Natural killer cell (primary cell): ENCODE measurements at places on chromosomes 12 and 14. TPM values are rescaled to one million over a fixed set of nuclear protein-coding genes. Genes with fewer than 3 reads are reported as not detected.

Gene TCL1A
- total RNA-seq: not detected

Gene RERGL
- not detected for total RNA-seq

Gene RAB15
- total RNA-seq: 1.7 TPM

Gene ASCL1
- total RNA-seq: not detected

Gene SMCO3
- total RNA-seq: not detected

Gene OR4K13
- total RNA-seq: not detected

Gene FRMD6
- 1.5 TPM for total RNA-seq

Gene WNT1
- total RNA-seq: 1.1 TPM

Gene RAD51AP1
- 3.4 TPM for total RNA-seq

Gene GLI1
- 1.4 TPM for total RNA-seq

Gene ERC1
- total RNA-seq: 54.0 TPM

- no peak for DNase-seq
Observed at GRCh38 chr12:66804563-66804974, 125.7 kb upstream of the GRIP1 start.

GRCh38 chr14:96584199-96584906, 82.2 kb downstream of the PAPOLA start:
- no peak for DNase-seq

- no peak for DNase-seq
Observed at GRCh38 chr12:115798309-115798917, 479.1 kb downstream of the MED13L start.

- no peak for DNase-seq
Observed at GRCh38 chr12:91423693-91424050, 241.1 kb upstream of the DCN start.

GRCh38 chr14:65303899-65304222, 108.7 kb upstream of the FUT8 start:
- no peak for DNase-seq

DNA sequence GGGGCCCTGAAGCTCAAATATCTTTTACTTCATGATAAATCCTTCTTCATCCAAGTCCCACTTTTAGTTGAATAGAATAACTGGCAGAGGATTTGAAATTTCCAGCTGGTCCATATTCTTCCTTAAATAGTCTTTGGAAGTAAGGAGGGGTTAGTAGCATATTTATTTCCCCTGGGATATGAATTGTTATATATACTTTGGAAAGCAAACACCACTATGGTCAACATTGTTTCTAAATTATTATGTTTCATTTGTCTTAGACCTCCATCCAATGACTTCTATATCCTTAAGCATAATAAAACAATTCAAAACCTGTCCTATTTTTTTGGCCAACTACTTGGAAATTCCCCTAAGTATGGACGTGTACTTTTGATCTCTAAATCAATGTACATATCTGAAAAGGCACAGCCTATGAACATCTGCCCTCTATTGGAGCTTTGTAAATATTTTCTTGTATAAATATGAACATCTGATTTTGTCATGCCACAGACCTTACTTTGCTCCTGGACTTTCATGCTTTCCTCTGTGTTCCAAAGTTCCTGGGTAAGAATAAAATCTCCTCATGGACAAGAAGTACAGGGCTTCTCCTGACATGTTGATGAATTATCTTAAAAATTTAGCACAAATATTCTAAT, 1212.0 kb downstream of the GALC start:
- no peak for DNase-seq

GRCh38 chr14:104404922-104405321, 174.6 kb upstream of the C14orf180 start:
- no peak for DNase-seq

DNA sequence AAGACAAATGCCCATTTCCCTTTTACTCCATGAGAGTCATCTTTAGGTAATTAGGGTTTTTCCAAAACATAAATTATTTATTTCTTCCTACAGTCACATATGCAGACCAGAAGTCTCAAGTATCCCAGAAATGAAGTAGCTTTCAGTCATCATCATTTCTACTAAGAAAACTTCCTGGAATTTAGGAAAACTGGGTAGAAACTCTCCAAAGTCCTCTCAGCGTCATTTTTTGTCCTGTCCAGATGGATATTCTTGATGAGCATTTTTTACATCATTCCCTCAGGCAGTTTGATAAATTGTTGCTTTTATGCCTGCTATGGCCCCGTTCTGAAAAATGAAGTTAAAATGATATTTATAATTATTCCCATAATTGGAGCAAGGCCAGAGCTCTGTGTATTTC, 93.9 kb upstream of the DCN start:
- DNase-seq: no peak

- DNase-seq: no peak
Observed at GRCh38 chr12:123101526-123101925, 49.4 kb downstream of the PITPNM2 start.

DNA sequence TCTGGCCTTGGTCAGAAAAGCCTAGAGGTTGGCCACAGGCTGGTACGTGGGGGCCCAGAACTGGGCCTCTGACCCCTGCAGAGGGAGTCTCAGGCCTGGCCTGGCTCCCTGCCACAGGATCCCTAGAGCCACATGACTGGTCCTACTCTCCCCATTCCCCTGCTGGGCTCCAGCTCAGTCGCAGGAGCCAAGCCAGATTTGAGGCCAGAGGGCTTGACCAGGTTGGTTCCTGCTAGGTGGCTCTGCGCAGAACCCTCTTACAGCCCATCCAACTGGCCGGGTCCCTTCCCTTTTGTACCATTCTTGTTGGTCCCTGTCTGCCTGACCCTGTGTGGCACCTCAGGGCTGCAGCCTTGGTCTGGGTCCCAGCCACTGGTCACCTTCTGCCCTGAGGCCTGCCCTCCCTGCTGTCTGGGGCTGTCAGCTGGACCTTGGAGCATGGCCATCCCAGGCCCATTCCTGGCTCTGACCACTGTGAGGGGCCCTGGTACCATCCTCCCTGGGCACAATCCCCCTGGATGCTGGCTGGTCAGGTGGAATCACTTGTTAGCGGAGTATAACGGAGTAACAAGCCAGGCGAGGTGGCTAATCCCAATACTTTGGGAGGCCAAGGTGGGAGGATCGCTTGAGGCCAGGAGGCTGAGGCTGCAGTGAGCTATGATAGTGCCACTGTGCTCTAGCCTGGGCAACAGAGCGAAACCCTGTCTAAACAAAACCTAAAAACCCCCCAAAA, 22.9 kb upstream of the PPP1R13B start:
- no peak for DNase-seq

GRCh38 chr12:39178837-39179236, 264.1 kb downstream of the KIF21A start:
- no peak for DNase-seq

DNA sequence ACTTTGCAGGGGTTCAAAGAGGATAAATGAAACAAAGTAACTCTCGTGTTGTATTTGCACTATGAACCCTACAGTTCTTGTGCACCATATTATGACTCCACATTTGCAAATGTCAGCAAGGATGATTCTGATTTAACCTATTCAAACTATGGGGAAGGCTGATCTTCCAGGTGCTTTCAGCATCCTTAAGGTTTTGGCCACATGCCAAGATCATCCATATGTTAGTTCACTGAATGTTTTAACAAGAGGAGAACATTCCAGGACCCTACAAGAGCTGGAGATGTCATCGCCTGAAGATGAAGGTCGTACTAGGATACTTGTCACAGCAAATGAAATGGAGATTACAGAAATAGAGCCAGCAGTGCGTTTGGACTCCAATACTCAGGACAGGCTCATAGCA, 114.2 kb downstream of the DHRS2 start:
- DNase-seq: no peak

DNA sequence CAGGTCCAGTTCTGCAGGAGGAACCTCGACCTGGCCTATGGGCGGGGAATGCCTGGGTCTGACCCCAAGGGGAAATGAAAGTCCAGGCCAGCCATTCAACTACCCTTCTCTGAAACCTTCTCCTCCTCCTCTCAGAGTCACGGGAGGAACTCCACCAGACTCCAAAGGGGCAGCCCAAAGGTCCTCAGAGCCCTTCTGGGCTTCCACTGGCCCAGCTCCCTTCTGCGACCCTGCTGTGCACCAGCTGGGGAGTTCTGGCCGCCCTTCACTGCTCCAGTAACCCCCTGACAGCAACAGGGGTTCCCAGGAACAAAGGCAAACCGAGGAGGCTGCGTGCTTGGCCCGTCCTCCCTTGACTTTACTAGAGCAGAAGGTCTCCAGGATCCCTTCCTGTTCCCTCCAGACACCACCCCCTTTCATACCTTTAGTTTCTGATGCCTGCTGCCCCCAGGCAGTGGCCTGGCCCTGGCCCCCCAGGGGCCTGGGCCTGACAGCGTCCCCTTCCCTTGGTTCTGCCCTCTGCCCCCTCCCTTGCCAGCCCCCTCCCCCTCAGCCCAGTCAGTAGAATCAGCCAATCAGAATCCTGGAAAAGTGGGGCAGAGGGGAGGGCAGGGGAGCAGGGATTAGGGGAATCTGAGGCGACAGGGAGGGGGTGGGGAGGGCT, 850 bp upstream of the ZNF385A start:
- no peak for DNase-seq

- DNase-seq: no peak
Observed at GRCh38 chr14:105059035-105059924, 6.0 kb downstream of the GPR132 start.

GRCh38 chr12:19194963-19195362, 65.4 kb downstream of the PLEKHA5 start:
- no peak for DNase-seq

DNA sequence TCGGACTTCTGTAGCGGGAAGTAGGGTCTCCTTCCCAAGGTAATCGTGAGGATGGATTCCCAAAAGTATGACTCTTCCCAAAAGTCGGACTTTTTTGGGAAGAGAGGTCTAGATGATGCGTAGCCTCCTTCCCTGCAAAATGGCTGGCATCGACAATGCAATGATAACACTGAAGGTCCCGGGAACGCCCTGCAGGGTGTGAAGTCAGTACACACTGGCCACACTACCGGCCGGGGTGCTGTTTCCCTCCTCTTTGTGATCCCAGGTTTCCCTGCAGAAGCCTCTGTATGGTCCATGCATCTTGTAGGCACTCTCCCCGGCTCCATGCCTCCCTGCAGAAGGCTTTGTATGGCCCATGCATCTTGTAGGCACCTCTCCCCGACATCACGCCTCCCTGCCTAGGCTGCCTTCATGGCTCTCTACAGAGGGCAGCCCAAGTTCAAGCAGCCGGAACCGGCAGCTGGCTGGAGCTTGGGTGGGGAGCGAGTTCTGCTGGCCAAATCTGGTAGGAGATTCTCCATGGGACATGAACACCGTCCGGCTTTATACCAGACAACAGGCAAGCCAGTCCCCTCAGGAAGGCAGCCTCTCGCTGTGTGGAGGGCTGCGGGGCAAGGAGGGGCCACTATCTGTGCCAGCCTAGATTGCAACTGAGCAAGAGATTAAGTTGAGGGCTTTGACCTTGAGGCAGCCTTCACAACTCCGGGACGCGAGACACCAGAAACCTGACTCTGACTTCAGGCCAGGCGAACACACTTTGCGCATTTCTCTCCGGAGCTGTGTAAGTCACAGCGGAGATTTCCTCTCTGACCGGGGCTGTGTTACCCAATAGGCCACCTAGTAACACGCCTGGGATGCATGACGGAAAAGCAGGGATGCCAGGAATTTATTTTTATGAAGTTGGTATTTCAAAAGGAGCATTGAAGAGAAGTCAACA, 23.5 kb downstream of the FZD10 start:
- no peak for DNase-seq

DNA sequence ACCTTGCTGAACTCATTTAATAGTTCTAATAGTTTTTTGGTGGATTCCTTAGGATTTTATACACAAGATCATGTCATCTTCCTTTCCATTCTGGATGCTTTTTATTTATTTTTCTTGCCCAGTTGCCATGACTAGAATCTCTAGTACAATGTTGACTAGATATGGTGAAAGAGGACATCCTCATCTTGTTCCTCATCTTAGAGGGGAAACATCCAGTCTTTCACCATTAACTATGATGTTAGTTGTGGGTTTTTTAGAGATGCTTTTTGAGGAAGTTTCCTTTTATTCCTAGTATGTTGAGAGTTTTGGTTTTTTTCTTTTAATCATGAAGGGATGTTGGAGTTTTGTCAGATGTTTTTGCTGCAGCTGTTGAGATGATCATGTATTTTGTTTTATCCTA, 8.7 kb downstream of the ANKRD13A start:
- DNase-seq: no peak

DNA sequence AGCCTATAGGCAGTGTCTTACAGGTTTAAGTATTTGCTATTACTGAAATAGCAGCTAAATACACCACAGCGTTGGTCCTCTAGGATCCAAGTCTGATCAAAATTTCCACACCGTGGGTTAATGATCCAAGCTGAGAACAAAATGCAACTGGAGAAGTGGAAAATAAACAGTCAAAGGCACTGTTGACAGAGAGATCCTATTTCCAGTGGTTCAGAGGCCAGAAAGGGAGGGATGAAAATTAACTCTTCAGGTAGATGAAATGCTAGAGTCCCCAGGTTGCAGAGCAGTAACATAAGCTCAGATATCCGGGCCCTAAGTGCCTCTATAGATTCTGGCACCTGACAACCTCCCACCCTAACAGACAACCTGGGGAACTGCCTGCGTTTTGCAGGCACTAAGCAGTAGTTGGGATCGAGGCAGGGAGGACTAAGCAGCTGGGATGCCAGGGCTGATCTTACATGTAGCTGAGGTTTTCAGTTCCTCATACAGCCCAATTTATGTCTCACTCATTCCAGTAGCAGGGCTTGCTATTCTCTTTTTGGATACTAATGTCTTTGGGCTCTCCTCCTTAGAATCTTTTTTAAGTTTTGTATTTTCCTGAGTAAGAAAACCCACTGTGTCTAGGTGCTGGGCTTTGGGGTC, 42.7 kb upstream of the CRACR2A start:
- DNase-seq: no peak

DNA sequence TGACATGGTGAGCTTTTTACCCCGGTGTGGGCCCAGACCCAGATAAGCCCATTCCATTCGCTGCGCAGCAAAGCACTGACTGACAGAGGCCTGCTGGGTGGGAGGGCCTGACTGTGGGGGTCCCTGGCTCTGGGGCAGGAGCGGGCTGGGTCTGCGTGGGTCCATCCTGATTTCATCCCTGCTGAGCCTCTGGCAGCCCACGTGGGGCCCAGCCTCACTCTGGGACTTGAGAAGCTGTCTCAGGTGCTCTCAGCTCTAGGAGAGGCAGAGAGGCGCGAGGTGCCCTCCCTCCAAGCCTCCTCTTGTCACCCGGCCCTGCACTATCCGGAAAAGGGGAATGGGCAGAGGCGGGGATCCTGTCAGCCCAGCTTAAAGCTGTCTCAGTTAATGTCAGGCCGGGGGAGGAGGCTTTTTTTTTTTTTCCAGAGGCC, 927 bp downstream of the ABCB9 start:
- no peak for DNase-seq

GRCh38 chr12:57514720-57515407, 5.5 kb downstream of the DDIT3 start:
- DNase-seq: no peak

GRCh38 chr12:76804435-76804976, 40.6 kb downstream of the ZDHHC17 start:
- DNase-seq: no peak

- DNase-seq: no peak
Observed at GRCh38 chr14:95237121-95237957, 80.0 kb upstream of the DICER1 start.

DNA sequence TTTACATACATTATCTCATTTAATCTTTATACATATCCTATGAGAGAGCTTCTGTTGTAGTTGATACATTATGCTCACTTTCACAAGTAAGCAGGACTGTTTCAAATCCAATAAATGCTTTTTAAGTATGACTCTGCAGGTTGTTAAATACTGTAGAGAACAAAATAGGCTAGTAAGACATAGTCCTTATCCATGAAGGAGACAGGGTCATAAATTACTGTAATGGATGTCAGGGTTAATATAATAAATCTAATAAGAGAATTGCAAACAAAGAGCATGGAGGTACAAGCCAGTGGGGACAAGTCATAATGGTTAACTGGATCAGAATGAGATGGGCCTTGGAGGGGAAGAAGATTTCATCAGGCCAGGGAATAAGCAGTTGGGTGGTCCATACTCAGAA, 303.8 kb upstream of the RGS6 start:
- no peak for DNase-seq

- no peak for DNase-seq
Observed at GRCh38 chr12:94839347-94839746, 164.2 kb downstream of the NDUFA12 start.
